Kidney glomerular epithelial cell (primary cell): ENCODE measurements at places on chromosomes 1 and 21.
A peak's percentile ranks its signal among the peaks of the same experiment; 100 is the strongest.

DNA sequence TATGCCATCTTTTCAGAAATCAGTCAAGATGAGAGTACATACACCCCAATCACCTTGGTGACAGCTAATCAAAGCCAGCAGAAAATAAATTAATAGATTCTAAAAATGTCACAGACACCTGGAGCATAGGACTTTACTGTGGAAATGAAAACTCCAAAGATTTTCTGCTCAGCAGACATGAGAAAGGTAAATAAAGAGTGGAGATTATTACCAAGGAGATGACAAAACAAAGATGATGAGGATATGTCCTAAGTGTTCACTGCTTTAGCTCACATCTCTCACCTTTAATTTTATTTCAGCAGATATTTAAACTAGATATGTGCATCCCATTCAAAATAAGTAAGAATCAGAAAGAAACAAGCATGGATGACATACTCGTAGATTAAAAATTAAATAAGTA, 14.8 kb upstream of the KCNT2 start:
- no peak for DNase-seq

DNA sequence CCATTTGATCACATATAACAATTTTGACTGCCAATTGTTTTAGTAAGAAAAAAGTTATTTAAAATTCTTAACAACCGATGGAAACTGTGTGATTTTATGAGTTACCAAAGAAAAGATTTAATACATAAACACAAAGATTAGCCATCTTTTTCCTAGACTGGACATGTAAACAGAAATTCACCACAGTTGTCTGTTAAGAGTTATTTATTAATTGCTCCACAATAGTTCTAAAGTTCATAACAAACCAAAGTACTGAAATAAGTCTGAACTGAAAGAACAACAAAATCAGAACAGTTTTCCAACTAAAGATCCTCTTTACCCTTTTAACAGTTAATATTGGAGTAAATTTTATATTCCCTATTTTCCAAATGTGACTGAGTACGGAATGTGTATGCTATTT, 8.6 kb downstream of the ZNF281 start:
- DNase-seq = no peak

GRCh38 chr1:7505771-7506453, 265.2 kb upstream of the VAMP3 start:
- DNase-seq = no peak

DNA sequence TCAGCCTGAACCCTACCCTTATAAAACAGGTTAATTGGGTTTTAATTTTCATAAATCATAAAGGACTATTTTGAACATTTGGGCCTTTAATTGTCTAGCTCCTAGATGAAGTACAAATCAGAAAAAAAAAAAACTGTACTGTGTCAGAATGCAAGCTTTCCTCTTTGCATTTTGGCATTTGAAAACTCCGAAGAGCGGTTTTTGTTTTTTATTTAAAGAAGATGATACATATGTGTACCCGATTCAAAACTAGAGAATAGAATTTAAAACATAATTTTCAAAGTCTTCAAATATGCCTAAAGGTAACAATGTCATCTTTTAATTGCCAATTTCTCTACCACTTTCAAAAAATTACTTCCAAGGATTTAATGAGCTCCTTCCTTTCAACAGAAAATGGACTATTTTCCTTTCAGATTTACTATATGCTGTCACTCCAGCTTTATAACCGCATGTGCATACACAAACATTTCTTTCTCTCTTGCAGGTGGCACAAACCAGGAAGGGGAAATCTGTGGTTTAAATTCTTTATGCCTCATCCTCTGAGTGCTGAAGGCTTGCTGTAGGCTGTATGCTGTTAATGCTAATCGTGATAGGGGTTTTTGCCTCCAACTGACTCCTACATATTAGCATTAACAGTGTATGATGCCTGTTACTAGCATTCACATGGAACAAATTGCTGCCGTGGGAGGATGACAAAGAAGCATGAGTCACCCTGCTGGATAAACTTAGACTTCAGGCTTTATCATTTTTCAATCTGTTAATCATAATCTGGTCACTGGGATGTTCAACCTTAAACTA, 33.7 kb downstream of the MRPL39 start:
- peak; percentile 98 for DNase-seq

DNA sequence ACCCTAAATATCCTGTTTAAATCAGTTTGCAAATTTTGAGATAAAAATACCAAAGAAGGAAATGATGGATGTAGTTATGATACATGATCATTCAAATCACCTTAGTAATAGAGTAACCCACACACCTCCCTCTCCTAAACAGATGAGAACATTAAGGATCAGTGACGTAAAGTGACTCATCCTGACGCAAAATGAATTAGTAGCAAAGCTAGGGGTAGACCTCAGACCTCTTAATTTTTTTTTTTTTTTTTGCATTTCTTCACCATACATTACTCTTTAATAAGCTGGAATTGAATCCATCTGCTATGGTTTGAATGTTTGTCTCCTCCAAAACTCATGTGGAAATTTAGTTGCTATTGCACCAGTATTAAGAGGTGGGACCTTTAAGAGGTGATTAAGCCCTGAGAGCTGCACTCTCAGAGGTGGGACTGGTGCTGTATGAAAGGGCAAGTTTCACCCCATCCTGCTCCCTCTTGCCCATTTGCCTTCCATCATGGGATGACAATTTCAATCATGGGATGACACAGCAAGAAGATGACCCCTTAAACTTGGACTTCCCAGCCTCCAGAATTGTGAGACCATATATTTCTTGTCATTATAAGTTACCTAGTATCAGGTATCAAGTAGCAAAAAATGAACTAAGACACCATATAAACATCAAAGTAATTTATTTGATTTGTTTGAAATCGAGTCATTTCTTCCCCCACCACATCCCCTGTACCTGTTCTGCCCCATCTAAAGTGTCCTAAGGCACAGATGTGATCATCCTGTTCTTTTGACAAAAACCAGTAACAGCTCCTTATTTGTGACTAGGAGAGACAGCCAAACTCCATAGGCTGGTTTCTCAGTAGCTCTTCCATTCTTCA, 114.6 kb upstream of the DUSP10 start:
- no peak for DNase-seq

DNA sequence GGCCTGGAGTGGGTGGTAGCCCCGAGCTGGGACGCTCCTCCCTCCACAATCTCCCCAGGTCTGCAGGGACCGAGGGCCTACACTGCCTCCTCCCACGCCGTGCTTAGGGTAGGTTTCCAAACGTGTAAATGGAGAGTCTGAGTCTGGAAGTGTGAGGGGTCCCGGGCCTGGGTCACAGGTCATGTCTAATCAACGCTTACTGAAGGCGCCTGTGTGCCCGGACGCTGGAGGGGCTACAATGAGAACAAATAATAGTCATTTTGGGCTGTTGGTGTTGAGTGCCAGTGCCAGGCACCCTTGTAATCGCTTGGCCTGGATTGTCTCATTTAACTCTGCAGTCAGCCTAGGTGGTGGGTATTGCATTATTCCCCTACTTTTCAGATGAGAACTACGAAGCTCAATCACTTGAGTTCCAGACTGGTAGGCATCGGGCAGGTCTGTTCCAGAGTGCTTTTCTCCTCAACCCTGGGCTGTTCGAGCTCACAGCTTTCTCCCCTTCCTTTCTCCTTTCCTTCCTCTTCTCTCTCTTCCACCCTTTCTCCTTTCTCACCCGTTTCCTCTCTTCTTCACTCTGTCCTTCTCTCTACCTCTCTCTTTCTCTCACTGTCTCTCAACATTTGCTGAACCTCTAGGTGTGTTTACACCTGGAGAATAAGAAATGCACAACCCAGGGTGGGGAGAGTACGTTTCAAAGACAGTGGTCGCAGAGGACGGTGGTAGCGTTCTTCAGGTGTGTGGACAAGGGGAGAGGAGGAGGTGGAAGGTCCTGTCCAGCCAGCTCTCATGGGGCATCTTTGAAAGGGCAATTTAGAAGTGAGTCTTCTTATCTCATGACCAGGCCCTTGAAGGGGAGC, 883 bp downstream of the SLC66A1 start:
- DNase-seq = no peak

- no peak for DNase-seq
Observed at GRCh38 chr1:168734271-168734670, 5.3 kb upstream of the DPT start.

- DNase-seq = no peak
Observed at GRCh38 chr1:103859721-103860120, 110.0 kb downstream of the AMY1C start.

GRCh38 chr1:244758708-244759107, 76.8 kb upstream of the COX20 start:
- no peak for DNase-seq

DNA sequence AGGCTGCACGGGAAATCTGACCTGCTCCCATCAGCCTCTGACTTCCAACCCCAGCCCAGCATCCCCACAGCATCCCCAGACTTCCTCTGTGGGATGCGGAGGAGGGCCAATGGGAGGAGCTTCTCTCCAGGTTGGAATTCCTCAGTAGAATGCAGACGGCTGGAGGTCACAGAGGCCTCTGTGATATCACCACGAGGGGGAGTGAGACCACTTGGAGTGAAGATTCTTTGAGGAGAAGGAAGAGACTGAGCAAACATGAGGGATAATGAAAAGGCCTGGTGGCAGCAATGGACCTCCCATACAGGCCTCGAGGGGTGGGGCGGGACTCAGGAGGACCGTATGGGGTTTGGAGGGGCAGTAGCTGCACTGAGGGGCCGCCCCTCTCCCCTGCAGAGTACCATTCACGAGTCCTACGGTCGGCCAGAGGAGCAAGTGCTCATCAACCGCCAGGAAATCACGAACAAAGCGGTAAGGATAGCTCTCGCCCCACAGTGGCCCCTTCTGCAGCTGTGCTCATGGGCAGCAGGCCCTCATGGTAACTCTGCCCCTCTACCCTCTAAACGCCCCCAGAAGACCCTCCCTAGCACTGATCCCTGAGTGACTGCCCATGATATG, at the start of gene CATSPER4:
Gene CATSPER4 (plus strand): TSS at position 230 of the 615 bp plus-strand sequence. CDS start 26 bp downstream, at position 256.
- DNase-seq = peak; percentile 76

- no peak for DNase-seq
Observed at GRCh38 chr1:1374589-1374928, 448 bp downstream of the AURKAIP1 start.

DNA sequence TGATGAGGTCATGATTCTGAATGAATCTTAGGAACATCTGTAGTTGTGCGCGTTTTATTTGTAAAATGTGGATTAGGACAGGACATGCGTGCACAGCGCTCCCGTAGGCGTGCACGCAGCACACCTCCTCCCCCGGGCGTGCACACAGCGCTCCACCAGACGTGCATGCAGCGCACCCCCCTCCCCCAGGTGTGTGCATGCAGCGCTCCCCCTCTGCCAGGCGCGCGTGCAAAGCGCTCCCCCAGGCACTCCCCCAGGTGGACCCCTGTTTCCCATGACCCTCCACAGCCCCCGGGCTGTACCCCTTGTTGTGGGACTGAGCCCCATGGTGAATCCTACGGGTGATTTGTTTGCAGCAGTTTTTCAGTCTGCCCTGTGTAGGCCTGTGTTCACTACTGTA, 61.6 kb downstream of the S100B start:
- DNase-seq = no peak

- no peak for DNase-seq
Observed at GRCh38 chr21:22855581-22855980, 1857.4 kb downstream of the NCAM2 start.

GRCh38 chr1:33460947-33461629, 11.4 kb upstream of the ZSCAN20 start:
- peak; percentile 15 for DNase-seq
